Activated naive CD8-positive, alpha-beta T cell treated with anti-CD3 and anti-CD28 coated beads, Interleukin-2, amount 10 ng/mL, durations not matched to agents 7 days and 5 days (primary cell): ENCODE measurements at places on chromosomes 1 and 21. TPM values are rescaled to one million over a fixed set of nuclear protein-coding genes. Genes with fewer than 3 reads are reported as not detected.

RHOU gene
- total RNA-seq, result 7.5 TPM

- H3K36me3 ChIP-seq, result no peaks in the 10 kb centered on the region
- peaks cover 10% of the 10 kb centered on the region for H3K4me1 ChIP-seq
- H3K4me3 ChIP-seq, result no peak overlapping the region
- no peak overlapping the region for H3K27ac ChIP-seq
- H3K27me3 ChIP-seq, result peaks cover 53% of the 10 kb centered on the region
- DNase-seq, result no peak
These were observed 13.9 kb upstream of the CTSE start for GRCh38 chr1:206037581-206037980.

DNA sequence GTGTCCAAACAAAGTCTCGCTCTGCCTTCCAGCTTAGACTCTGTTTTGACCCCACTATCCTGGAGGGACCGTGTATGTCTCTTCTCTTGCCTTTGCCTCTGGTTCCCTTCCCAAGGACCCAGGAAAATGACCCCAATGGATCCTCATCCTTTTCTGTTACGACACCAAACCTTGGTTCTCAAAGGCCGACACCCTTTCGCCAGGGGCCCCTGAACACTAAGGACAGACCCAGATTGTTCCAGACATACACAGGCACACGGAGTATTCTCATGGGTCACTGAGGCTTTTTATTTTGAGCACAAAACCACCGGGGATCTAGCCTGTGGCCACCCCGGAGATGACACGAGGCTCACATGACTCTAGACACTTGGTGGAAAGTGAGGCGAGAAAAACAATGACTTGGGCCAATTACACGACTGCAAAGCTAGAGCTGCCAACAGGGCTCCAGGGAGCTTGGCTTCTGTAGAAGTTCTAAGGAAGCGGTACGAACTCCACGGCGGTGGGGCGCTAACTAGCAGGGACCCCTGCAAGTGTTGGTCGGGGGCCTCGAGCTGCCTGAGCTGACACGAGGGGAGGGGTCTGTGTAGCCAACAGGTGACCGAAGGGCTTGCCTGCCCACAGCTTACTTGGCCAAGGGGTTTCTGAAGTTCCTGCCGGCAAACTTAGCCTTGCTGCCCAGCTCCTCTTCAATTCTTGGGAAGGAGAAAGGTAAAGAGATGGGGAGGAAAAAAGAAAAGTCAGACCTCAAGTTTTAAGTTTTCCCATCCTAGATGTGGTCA, 17.6 kb downstream of the ENO1 start:
- peak overlapping the region; percentile 3 for H3K4me3 ChIP-seq

GRCh38 chr1:239805851-239806772, 285.6 kb upstream of the FMN2 start:
- H3K4me3 ChIP-seq, result no peak overlapping the region
- DNase-seq, result no peak
- no peaks in the 10 kb centered on the region for H3K36me3 ChIP-seq
- H3K27ac ChIP-seq, result no peak overlapping the region
- H3K4me1 ChIP-seq, result peaks cover 8% of the 10 kb centered on the region
- H3K27me3 ChIP-seq, result no peaks in the 10 kb centered on the region

- no peak for DNase-seq
- peaks cover 10% of the 10 kb centered on the region for H3K27me3 ChIP-seq
- no peak overlapping the region for H3K4me3 ChIP-seq
- H3K36me3 ChIP-seq, result no peaks in the 10 kb centered on the region
These were observed 27.3 kb upstream of the PAX7 start for GRCh38 chr1:18603212-18603852.

DNA sequence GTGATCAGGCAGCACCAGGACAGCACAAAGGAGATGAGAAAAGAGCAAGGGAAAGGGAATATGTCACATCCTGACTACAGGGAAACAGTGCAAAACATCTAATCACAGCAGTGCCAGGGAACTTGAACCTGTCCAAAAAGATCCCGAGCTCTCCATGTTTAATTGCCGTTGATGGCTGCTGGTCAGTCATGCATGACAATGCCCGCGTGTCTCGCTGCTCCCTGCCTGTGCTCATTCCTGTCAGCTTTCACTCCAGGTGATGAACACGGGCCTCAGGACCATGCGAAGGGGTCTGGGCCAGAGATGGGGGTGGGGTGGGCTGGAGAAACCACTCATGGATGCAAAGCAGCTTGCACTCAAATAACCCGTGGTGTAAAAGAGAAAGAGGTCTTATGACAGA, 287.0 kb downstream of the GPATCH2 start:
- H3K36me3 ChIP-seq, result no peaks in the 10 kb centered on the region
- no peak overlapping the region for H3K27ac ChIP-seq
- H3K4me1 ChIP-seq, result no peaks in the 10 kb centered on the region
- no peak overlapping the region for H3K4me3 ChIP-seq
- H3K27me3 ChIP-seq, result no peaks in the 10 kb centered on the region
